Activated CD8-positive, alpha-beta memory T cell treated with anti-CD3 and anti-CD28 coated beads, Interleukin-2, amount 10 ng/mL, durations not matched to agents 7 days and 5 days (primary cell): ENCODE measurements at places on chromosomes 3 and 15. TPM values are rescaled to one million over a fixed set of nuclear protein-coding genes. Genes with fewer than 3 reads are reported as not detected.

Gene UQCRC1
- total RNA-seq: 220 TPM

Gene GLDN
- not detected for total RNA-seq

Gene CLDN18
- total RNA-seq: not detected

Gene SLC28A2
- not detected for total RNA-seq

Gene SNTN
- total RNA-seq: not detected

Gene SQOR
- total RNA-seq: 79.8 TPM
